ENCODE measurements at places on chromosomes 5 and 9.

- DNase-seq: no peak
Observed at GRCh38 chr5:78467752-78468357, 107.4 kb downstream of the SCAMP1 start.

- DNase-seq: no peak
Observed at GRCh38 chr5:140134277-140134935, 8.7 kb downstream of the IGIP start.

DNA sequence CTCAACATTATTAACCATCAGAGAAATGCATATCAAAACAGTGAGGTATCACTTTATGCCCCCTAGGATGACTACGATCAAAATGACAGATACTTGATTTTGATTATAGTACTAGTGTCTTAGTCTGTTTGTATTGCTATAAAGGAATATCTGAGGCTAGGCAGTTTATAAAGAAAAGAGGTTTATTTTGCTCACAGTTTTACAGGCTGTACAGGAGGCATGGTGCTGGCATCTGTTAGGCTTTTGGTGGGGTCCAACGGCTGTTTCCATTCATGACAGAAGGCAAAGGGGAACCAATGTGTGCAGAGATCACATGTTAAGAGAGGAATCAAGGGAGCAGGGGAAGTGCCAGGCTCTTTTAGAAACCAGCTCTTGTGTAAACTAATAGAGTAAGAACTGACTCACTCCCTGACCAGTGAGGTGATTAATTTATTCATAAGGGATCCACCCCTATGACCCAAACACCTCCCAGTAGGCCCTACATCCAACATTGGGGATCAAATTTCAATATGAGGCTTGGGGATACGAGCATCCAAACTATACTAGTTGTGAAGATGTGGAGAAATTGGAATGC, 16.0 kb upstream of the AFF4 start:
- no peak for DNase-seq

GRCh38 chr5:130549884-130550561, 615.0 kb downstream of the HINT1 start:
- DNase-seq: no peak

GRCh38 chr9:105405514-105406131, 42.2 kb upstream of the FSD1L start:
- DNase-seq: peak; percentile 60

GRCh38 chr5:141951332-141951781, 6.6 kb downstream of the PCDH12 start:
- peak; percentile 60 for DNase-seq

DNA sequence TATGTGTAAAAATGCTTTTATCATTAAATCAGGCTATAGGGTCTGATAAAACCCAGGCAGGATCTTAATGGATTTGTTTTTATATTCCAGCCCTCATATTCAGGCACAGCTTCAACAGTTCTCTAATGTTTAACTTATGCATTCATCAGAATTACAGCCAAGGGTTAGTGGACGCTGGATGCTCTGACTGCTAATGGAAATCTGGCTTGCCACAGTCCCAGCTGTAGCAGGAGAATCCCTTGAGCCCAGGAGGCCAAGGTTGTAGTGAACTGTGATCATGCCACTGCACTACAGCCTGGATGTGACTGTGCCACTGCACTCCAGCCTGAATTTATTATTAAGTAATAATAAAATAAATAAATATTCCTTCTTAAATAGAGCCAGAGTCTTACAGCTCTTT, 98.0 kb downstream of the SLC25A46 start:
- DNase-seq: no peak

GRCh38 chr5:130871346-130872086, 293.5 kb downstream of the HINT1 start:
- DNase-seq: peak; percentile 46

DNA sequence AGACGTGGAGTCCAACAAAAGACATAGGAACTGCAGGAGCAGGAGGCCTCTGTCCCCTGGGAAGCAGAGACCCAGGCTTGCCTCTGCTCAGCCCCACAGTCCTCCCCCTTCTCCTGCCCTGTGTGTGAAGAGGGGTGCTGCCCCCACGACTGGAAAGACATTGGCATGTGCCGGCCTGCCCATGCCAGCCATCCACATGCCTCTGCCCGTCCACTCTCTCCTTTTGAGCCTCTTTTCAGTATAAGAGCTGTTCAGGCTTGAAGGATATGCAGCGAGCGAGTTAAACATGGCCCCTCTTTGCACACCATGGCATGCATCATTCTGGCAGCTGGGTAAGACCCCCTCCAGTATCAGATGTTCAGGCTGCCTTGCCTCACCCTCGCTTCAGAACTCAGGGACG, 159.7 kb upstream of the OTULINL start:
- no peak for DNase-seq

GRCh38 chr9:135659252-135659651, 3.9 kb upstream of the LCN9 start:
- no peak for DNase-seq

DNA sequence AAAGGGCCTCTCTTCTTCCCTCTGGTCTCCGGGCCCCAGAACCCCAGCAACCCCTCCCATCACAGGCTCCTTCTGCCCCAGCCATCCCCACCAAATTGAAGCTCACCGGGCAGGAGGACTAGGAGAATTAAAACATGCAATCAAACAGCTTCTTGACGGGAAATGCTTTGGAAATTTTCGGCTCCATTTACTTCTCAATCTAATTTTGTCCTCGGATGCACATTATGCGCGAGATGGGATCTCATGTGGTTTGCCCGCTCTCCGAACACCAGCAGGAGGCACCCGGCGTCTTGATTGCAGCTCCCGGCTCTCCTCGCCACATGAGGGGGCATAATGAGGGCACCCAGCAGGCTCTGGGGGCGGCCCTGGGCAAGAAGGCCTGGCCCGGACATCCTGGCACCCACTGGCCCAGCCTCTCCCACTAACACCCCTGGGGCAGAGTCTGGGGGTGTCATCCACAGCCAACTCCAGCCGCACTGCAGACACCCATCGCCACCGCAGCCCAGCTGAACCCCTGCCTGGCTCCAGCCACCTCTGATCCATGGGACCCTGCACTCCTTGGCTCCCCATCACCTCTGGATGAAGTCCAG, 135.5 kb downstream of the PAX5 start:
- no peak for DNase-seq

DNA sequence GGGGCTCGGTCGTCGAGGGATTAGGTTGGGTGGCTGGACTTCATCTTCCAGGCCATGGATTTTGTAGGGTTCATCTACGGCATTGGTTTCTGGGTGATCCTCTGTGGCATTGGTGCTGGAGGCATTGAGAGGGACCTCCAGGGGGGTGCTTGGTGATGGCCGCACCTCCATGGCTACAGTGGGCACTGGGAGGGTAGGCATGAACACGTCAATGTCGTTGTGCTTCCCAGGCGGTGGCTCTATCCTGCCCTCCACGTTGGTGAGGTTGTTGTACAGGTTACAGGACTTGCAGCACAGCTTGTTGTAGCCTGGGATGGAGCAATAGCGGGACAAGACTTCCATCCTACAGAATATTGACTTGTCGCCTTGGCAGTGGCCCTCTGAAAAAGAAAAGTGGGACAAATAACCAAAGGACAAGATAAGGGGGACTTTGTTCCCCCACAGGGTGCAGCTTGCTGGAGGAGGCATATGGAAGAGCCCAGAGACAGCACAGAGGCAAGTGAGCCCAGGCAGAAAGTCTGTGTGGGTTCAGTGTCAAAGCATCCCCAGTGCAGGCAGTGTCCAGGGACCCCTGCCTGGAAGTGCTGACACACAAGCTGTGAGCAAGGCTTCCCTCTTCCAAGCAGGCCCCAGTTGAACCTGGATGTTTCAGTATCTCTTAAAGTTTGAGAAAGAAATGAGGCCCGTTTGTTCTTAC, 53.9 kb downstream of the ZNF354C start:
- DNase-seq: no peak

DNA sequence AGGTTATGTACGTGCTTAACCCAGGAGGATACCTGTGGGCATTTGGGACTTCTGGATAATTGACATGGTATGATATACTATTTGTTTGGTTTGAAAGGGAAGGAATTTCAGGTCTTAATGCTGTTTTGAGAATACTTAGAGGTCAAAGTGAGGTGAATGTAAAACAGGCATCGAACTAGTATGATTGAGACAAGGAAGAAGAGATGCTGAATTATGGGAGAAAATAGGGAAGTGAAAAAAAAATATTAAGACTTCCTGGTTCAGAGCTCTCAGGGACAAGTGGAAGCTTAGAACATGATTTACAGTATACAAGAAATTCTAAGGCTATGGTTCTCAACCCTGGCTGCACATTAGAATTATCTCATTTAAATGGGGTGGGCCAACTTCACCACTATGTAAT, 115.3 kb downstream of the CD180 start:
- DNase-seq: no peak

DNA sequence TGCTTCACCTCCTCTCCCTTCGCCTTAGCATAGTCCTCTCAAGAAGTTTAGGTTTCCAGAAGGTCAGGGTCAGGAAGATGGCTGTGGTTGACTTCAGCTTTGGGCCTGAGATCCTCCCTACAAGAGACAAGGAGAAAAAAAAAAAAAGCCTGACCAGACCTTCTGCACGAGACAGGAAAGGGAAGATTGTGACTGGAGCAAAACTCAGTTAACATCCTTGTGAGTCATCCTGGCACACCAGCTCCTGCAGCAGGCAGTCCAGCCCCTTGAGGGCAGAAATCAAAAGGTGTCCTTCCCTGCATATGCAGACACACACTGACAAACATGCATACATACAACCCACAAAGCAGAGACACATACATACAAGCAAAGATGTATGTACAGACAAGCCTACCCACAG, 18.0 kb upstream of the ENHO start:
- no peak for DNase-seq

DNA sequence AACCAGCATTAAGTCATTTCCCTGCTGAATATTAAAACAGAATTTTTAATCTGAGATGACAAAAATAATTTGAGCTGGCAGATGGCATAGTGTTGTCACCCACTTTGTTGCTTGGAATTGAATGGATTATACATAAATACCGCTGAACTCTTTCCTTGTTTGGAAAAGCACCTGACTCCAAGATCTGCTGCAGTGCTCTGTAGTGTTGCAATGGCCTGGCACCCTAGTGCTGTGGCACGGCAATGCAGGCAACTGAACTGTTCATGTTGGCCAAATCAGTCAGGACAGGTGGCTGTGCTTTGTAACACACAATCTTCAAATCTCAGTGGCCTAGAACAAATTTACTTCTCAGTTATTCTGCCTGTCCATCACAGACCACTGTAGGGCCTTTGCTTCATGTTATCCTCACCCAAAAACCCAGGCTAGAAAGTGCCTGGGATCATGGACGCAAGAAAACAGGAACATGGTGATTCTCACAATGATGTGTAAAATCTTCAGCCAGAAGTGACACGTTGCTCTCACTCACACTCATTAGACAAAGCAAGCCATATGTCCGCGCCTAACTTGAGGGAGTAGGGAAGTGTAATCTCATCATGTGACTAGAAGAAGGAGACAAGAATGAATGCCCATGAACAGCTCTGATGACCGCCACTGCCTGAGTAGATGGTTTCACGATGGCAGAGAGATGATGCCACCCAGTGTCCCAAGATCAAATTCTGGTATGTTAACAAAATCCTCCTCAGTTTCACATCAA, 191.9 kb upstream of the PUM3 start:
- no peak for DNase-seq

GRCh38 chr5:173670130-173670651, 53.7 kb upstream of the BOD1 start:
- DNase-seq: no peak

All from stimulated activated CD8-positive, alpha-beta memory T cell treated with anti-CD3 and anti-CD28 coated beads, Interleukin-4, amount 100 ng/mL, for 48 hours (primary cell).